Stimulated activated CD8-positive, alpha-beta memory T cell treated with anti-CD3 and anti-CD28 coated beads, Interleukin-15, amount 100 ng/mL, for 4 hours (primary cell): ENCODE measurements at places on chromosomes 1 and 21.

- no peak for DNase-seq
Observed at GRCh38 chr1:18110968-18111367, 3.4 kb downstream of the IGSF21 start.

DNA sequence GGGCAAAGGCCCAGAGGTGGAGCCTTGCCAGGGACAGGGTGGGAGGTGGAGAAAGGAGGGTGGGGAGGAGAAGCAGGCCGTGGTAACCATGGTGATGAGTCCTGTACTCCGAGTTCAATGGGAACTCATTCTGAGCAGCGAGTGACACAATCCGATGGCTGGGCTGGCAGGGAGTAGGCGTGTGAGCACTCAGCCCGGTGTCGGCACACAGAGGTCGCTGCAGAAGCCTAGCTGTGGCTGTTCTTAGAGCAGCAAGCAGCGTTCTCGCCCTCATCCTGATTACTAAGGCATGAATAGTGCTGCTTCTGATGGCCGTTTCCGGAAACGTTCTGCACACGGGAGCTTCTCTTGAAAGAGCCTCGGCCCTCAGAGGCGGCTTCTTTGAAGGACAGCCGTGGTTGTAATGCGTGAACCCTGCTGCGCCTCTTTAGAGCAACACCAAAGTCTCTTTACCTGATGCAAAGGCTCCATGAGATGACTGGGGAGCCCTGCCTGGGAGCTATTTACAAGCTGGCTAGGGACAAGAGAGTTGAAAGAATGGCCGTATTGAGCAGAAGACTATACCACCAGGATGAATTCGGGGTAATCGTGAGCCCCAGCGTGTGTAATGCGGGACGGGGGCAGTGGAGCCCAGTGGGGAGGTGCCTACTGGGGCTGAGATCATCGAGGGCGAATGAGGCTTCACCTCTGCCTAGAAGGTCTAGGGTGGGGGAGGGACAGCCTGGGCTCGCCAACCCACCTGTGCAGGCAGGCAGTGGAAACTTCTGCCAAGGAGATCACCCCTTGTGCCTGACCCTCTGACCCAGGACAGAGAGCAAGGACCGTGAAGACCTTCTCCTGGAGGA lies 72.8 kb upstream of the PAX7 start:
- no peak for DNase-seq

- no peak for DNase-seq
Observed at GRCh38 chr1:175863299-175864050, 120.1 kb upstream of the TNR start.

- no peak for DNase-seq
Observed at GRCh38 chr21:34900376-34900775, 148.7 kb downstream of the RUNX1 start.

GRCh38 chr1:98410082-98410481 lies 251.4 kb upstream of the SNX7 start:
- DNase-seq = no peak

- DNase-seq = no peak
Observed at GRCh38 chr1:199720496-199720895, 307.0 kb upstream of the NR5A2 start.

DNA sequence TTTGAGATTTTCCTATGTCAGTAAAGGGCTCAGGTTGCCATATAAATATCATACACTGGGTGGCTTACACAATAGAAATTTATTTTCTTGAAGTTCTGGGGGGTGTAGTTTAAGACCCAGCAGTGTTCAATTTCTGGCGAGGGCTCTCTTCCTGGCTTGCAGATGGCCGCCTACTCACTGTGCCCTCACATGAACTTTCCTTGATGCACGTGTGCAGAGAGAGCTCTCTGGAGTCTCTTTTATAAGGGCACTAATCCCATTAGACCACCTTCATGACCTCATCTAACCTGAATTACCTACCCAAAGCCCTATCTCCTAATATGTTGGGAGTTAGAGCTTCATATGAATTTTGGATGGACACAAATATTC lies 21.1 kb downstream of the TMEM51 start:
- no peak for DNase-seq

DNA sequence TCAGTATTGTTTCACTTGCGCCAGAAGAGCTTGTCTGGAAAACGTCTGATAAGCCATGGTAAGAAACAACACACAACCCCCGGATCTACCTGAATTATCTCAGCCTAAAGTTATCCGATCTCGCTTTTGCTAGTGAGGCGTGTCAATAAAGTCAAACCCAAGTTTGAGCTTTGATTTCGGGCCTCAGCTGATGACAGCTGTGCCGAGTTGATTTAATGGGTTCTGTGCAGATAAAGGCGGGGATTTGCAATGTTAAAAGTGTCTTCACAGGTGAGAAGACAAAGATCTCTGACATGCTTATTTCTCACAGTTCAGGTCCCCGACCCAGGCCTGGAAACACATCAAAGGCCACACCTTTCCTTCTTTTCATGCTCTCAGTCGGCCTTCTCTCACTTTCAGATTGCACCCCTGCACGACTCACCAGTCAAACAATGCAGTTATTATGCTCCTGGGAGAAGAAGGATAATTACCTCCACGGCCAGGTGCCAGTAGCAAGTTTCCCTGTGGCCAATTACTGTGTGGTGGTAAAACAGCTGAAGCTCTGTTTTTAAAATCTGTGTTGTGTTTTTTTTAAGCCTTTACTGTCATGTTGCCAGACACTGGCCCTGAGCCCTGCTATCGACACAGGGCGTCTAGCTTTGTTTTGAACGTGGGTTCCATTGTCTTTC lies 245.3 kb upstream of the RUNX1 start:
- DNase-seq = no peak

DNA sequence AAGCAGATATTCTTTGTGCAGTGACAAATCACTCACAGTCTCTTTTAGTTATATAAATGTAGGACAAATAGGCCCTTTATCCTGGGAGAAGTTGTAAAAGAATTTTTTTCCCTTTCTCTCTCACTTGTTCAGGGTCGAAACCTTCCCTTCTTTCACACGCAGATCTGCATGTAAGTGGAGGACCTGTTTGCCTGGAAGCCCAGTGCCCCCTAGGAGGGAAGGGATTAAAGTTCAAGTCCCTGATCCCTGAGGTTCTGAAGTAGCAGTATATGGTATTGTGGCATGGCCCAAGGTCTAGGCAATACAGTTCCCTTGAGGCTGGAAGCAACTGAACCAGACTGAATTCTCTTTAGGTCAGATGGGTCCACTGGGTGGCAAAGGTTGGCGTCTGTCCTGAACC lies 48.6 kb upstream of the PTGFRN start:
- no peak for DNase-seq

- DNase-seq = no peak
Observed at GRCh38 chr1:206578068-206578977, 33.9 kb downstream of the EIF2D start.

GRCh38 chr1:162222014-162222413 lies 152.5 kb downstream of the NOS1AP start:
- DNase-seq = no peak

DNA sequence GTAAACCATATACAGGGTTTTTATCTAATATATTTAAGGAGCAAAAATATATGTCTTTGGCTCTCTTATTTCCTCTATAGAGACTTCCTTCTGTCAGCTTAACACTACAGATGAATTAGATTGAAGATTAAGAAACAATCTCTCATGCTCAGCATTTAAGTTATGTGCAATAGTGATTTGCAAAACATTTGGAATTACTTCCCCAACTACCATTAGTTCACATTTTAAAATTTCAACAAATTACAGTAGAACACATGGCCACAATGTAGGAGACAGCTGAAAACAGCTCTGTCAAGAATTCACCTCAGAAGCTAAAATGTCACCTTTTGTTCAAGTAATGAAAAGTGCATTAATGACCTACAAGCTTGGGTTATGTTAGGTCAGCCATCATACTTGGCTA lies 177.9 kb downstream of the EIF4G3 start:
- DNase-seq = no peak

DNA sequence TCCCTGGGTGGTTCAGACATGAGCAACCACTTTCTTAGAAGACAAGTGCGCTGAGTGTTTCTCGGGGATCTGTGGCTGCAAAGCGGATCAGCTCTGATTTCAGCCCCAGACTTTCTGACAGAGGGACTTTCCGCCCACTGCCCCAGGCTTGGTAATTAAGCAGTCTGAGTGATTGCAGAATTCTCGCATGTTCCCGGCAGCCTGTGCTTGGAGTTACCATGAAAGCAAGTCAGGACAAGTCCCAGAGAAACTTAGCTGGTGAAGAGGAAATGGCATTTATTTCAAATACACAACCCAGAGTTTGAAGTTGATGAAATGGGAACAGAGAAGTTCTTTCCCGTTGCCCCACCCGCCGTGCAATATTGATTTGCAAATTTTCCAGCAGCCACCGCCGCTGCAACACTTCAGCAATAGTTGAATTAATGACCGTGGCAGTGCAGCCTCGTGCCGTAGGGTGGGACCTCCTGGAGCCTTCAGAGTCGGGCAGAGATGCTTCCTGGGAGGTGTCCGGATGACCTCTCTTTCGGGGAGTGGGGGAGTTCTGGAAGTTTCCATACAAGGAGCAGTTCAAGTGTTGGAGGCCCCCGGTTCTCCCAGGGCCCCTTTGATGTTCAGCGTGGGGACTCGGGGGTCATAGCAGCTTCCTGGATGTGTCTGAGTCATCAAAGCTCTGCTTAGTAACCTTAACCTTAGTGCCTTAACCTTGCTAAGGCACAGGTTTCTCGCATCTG lies 134.7 kb downstream of the KAZN start:
- DNase-seq = no peak

GRCh38 chr1:58997060-58997411 lies 213.2 kb upstream of the JUN start:
- DNase-seq = no peak

DNA sequence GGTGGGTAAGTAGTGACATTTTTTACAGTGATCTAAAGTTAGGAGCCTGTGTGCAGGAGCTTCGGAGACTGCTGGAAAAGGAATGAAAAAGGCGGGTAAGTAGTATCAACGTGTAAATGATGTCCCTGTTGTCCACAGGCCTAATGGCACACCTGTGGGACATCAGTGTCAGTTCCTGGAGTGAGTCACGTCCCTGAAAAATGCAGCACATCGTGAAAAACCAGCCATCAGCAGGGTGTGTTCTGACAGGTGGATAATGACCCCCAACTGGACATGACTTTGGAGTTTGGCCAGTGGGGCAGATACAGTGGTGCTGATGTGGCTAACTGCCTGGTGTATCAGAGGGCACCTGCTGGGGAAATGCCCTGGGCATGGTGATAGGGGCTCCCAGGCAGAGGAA lies 12.0 kb upstream of the PRDM15 start:
- DNase-seq = no peak

DNA sequence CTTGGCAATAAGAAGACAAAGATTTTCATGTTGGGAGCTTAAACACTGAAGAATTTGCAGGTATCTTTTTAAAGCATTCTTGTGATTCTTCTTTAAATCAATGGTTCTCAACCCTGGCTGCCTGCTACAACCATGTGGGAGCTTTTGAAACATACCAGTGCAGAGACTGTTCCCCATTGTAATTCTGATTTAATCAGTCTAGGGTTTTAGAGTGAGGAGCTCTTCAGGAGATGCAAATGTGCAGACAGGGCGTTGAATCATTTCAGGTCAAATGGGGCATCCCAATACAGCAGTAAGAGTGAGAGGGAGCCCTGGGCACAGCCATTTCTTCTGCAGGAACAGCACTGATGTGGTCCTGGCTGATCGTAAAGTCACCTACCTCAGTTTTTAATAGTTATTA lies 24.3 kb downstream of the KCNJ6 start:
- DNase-seq = no peak

GRCh38 chr21:42923553-42924432 lies 1.6 kb downstream of the ERVH48-1 start:
- peak; percentile 46 for DNase-seq

DNA sequence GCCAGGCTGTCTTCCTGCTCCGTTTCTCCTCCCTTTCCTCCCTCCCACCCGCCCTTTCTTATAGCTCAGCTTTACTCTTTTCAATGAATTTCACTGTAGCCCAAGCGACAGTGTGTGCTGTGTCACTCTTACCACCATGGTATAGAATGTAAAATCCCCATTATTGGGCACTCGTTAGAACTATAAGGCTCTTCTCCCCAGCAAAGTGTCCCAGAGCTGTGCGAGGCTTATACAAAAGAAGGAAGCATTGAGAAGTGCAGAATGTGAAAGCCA lies 192.5 kb downstream of the CACNA1E start:
- no peak for DNase-seq

DNA sequence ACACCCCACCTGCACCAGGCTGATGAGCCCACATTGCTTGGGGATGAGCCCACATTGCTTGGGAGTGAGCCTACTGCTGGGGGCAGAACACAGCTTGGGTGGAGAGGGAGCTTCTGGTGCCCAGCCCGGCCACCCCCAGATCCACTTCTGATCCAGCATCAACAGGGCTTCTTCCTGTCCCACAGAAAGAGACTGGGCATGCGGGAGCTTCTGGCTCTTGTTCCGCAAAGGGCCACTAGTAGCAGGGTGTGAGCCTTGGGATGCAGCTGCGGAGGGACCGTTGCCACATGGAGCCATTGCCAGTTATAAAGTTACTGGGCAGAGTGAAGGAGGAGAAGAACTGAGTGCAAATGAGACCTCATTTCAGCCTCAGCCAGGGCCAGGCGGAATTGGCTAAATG lies 36.3 kb downstream of the PKP1 start:
- DNase-seq = no peak

- no peak for DNase-seq
Observed at GRCh38 chr1:84823511-84823910, 69.5 kb downstream of the LPAR3 start.

GRCh38 chr1:208985231-208985630 lies 598.3 kb upstream of the CAMK1G start:
- no peak for DNase-seq

- DNase-seq = no peak
Observed at GRCh38 chr1:70656361-70656760, 245.3 kb downstream of the CTH start.

DNA sequence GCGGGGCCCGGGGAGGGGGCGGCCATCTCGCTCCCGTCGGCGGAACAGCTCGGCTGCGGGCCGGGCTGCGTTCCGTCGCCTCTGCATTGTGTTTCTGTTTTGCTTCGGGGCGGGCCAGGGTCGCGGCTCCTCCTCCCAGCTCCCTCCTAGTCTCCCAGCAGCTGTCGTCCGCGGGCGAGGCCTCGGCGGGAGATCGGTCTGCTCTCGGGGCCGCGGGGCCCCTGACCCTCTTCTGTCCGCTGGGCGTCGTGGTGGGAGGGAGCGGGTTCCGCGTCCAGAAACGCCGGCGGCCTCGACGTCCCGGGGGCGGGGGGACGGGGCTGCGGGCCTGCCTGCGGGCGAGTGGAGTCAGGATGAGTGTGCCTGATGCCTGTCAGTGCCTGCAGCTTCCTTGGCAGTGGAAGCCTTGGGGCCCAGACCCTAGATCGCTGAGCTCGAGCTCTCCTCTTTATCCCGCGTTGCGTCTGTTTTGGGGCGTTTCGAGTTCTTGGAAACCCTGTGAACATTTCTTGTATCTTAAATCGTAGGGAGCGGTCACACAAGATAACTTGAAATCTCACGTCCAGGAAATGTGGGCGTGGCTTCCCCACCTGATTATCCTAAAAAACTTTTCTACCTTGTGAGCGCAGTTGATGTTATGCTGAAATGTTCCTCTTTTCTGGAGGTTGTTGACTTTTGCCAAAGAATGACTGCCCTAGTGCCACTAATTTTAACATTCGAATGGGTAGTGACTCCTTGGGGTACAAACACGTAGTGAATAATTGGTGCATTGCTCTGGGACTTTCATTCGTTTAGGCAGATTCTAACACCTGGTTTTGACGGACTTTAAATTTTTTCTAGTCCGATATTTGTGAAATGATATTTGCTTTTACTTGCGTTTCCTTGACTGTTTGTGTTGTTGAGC lies 676 bp downstream of the MORC3 start:
- DNase-seq = no peak
